Common myeloid progenitor, CD34-positive (primary cell): ENCODE measurements at places on chromosomes 3 and 15.

- H3K4me3 ChIP-seq = no peak overlapping the region
- no peak overlapping the region for H3K27ac ChIP-seq
- H3K27me3 ChIP-seq = no peaks in the 10 kb centered on the region
- H3K36me3 ChIP-seq = no peaks in the 10 kb centered on the region
Measured at GRCh38 chr15:29438703-29439055, 169.1 kb upstream of the NSMCE3 start.

DNA sequence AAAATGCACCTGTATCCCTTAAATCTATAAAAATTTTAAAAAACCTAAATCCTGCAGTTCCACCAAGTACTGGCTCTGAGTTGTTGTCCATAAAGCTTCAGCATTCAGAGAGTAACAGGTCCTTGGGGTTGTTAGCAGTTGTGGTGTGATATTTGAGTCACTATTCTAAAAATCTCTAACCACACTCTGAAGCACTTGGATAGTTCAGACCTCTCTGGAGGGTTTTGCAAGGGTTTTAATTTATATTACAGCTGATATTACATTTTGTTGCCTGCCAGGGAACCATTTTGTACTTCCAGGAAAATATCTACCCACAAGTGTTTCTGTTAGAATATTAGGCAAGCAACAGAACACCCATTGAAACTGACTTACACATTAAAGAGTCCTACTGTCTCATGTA, 255.6 kb downstream of the TBL1XR1 start:
- no peak overlapping the region for H3K4me3 ChIP-seq
- no peaks in the 10 kb centered on the region for H3K36me3 ChIP-seq
- no peak overlapping the region for H3K27ac ChIP-seq

DNA sequence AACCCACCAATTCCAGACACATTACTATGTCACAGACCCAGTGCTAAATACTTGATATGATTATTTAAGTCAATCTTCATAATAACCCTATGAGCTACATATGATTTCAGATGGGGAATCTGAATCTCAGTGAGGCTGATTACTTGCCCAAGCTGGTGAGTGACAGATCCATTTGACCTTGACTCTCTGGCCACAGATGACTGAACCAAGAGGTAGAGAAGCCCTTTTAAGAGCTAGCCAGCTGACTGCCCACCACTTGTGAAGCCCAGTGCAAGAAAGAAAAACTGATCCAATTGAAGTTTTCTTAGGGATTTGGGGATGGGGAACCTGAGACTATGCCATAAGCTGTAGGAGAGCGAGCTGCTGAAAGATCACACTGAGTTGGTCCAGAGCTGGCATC, 124.7 kb upstream of the SPATA12 start:
- H3K4me1 ChIP-seq = no peaks in the 10 kb centered on the region
- H3K27ac ChIP-seq = no peak overlapping the region

GRCh38 chr3:151877269-151877668, 3.8 kb downstream of the SUCNR1 start:
- peaks cover 27% of the 10 kb centered on the region for H3K4me1 ChIP-seq
- H3K36me3 ChIP-seq = no peaks in the 10 kb centered on the region
- H3K27ac ChIP-seq = no peak overlapping the region
- no peaks in the 10 kb centered on the region for H3K27me3 ChIP-seq
- peak; percentile 63 for DNase-seq

- H3K4me1 ChIP-seq = no peaks in the 10 kb centered on the region
- H3K36me3 ChIP-seq = no peaks in the 10 kb centered on the region
- DNase-seq = no peak
- no peak overlapping the region for H3K4me3 ChIP-seq
- H3K27me3 ChIP-seq = no peaks in the 10 kb centered on the region
Measured at GRCh38 chr3:99013077-99013476, 111.6 kb upstream of the DCBLD2 start.

DNA sequence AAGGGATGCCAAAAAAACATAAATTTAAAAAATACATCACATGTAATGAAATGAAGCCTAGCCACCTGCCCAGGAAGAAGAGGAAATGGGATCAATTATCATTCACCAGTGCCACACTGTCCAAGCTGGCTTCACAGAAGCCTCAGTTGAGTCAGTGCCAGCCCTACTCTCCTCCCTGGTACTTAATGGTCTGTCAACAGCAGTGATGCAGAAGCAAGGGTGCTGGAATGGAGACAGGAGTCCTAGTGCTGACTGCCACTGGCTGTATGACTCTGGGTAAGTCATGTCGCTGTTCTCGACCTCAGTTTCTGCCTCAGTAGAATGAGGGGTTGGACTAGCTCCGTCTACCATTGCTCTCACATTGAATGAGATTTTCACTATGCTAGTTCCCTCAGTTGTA, 78.5 kb upstream of the LARS2 start:
- DNase-seq = no peak
- H3K27me3 ChIP-seq = no peaks in the 10 kb centered on the region
- no peak overlapping the region for H3K4me3 ChIP-seq
- no peaks in the 10 kb centered on the region for H3K4me1 ChIP-seq
- no peaks in the 10 kb centered on the region for H3K36me3 ChIP-seq

- peaks cover 4% of the 10 kb centered on the region for H3K36me3 ChIP-seq
- no peaks in the 10 kb centered on the region for H3K27me3 ChIP-seq
- H3K4me3 ChIP-seq = no peak overlapping the region
- peaks cover 6% of the 10 kb centered on the region for H3K4me1 ChIP-seq
- no peak overlapping the region for H3K27ac ChIP-seq
- DNase-seq = no peak
Measured at GRCh38 chr3:40307176-40307575, 2.3 kb upstream of the EIF1B start.

- no peaks in the 10 kb centered on the region for H3K4me1 ChIP-seq
- no peak overlapping the region for H3K27ac ChIP-seq
- no peak overlapping the region for H3K4me3 ChIP-seq
- H3K36me3 ChIP-seq = no peaks in the 10 kb centered on the region
- no peaks in the 10 kb centered on the region for H3K27me3 ChIP-seq
- no peak for DNase-seq
Measured at GRCh38 chr15:82894971-82895520, 57.5 kb downstream of the HOMER2 start.

DNA sequence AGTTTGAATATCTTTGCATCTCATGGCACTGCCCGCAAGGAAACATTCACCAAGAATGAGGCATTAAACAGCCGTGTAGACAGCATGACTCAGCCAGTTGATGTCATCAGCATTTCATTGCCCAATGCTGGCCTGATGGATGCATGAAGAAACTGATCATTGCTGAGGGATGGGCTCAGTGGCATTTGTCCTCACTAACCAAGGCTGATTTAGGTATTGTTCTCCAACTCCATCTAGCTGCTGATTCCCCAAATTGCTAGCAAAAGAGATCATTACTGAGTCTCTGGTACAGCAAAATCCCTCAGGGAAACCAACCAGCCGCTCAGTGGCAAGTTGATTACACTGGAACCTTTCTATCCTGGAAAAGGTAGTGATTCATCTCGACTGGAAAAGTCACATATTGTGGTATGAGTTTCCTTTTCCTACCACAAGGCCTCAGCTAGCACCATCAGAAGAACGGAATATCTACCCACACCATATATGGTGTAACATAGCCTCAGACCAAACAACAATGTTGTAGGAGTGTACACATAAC, 186.5 kb upstream of the GAP43 start:
- no peak overlapping the region for H3K4me3 ChIP-seq
- DNase-seq = peak; percentile 3
- H3K27ac ChIP-seq = no peak overlapping the region
- no peaks in the 10 kb centered on the region for H3K4me1 ChIP-seq

DNA sequence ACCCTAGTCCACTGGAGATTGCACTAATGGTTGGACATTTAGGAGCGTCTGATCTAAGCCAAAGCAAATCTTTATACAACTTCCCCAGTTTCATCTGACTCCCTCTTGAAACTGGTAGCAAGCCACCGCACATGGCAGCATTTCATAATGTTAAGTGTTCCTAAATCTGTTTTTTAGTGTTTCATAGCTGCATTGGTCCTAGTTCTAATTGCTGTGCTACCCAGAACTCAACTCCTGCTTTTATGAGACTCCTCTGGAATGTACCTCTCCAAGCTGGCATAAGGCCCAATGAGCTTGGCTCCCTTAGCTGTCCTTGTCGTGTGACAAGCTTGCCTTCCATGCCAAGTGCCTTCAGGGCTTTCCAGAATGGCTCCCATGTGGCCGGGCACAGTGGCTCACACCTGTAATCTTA, 65.3 kb upstream of the FLNB start:
- H3K4me3 ChIP-seq = no peak overlapping the region
- H3K4me1 ChIP-seq = no peaks in the 10 kb centered on the region
- no peaks in the 10 kb centered on the region for H3K36me3 ChIP-seq

GRCh38 chr15:73295630-73296286, 73.0 kb downstream of the HCN4 start:
- H3K27ac ChIP-seq = no peak overlapping the region
- no peaks in the 10 kb centered on the region for H3K36me3 ChIP-seq
- H3K4me1 ChIP-seq = no peaks in the 10 kb centered on the region
- H3K4me3 ChIP-seq = no peak overlapping the region
- H3K27me3 ChIP-seq = peaks cover 2% of the 10 kb centered on the region

GRCh38 chr3:37137516-37137915, 36.9 kb downstream of the LRRFIP2 start:
- no peak for DNase-seq
- no peak overlapping the region for H3K27ac ChIP-seq

DNA sequence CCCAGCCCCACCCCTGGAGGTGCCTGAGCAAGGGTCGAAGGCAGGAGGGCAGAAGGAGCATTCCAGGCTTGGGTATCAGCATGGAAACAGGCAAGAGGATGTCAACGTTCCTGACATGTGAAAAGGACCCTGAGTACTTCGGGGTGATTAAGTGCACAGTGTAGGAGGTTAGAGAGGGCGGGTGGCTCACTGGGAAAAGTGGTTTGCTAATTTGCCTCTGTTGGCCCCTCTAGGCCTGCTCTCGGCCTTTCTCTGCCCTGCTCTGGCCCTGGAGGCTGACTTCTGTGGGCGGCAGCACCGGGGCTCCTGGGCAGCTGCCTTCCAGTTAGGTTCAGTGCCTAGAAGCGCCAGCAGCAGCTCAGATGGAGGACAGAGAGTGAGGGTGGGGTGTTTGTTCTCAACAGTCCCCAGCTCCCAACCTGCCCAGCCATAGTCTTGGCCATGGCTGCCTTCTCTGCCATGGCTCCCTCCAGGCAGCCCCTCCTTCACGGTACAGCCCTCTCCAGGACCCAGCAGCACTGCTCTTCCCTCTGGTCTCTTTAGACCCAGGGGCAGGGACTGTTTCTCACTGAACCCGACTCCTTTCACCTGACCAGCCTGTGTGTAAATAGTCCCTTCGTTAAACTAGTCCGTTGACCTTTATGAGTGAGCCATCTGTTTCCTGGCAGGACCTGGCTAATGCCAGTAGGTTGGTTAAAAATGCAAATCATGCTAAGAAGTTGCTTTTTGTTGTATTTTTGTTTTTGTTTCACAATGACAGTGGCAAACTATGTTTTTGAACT, 107.1 kb upstream of the TPM1 start:
- no peaks in the 10 kb centered on the region for H3K36me3 ChIP-seq
- no peak overlapping the region for H3K27ac ChIP-seq
- H3K4me1 ChIP-seq = no peaks in the 10 kb centered on the region
- no peak overlapping the region for H3K4me3 ChIP-seq
- no peaks in the 10 kb centered on the region for H3K27me3 ChIP-seq

- H3K4me1 ChIP-seq = no peaks in the 10 kb centered on the region
- DNase-seq = no peak
- no peak overlapping the region for H3K4me3 ChIP-seq
- H3K27ac ChIP-seq = no peak overlapping the region
Measured at GRCh38 chr3:186642014-186642413, 1.8 kb downstream of the FETUB start.

DNA sequence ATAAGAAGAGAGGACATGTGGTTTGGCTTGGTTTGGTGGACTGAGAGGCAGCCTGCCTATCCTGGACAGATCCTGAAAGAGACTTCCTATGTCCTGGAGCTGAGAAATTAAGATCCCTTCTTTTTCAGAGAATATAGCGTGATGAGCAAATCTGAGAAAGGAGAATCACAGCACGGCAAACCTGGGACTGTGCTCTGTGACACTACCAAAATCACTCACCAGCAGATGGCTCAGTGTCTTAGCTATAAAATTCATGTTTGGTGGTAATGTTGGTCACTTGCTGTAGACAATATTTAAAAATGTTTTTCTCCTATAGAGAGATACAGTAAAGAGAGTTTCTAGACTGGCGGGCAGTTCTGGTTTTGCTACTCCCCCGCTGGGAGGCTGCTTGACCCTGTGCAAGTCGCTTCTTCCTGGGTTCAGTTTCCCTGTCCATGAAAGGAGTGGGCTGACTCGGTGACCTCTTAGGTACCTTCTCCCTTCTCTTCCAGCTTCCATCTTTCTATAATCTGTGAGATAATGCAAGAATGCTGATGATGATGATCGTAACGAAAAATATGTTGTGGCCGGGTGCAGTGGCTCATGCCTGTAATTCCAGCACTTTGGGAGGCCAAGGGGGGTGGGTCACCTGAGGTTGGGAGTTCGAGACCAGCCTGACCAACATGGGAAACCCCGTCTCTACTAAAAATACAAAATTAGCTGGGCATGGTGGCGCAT, 7.6 kb upstream of the HES1 start:
- H3K27me3 ChIP-seq = peaks cover 14% of the 10 kb centered on the region
- no peak overlapping the region for H3K27ac ChIP-seq
- H3K36me3 ChIP-seq = no peaks in the 10 kb centered on the region
- H3K4me1 ChIP-seq = peaks cover 1% of the 10 kb centered on the region

- no peak overlapping the region for H3K27ac ChIP-seq
- no peaks in the 10 kb centered on the region for H3K4me1 ChIP-seq
- H3K27me3 ChIP-seq = no peaks in the 10 kb centered on the region
- no peak overlapping the region for H3K4me3 ChIP-seq
- no peaks in the 10 kb centered on the region for H3K36me3 ChIP-seq
Measured at GRCh38 chr3:67509471-67510075, 144.8 kb downstream of the SUCLG2 start.

- H3K36me3 ChIP-seq = peaks cover 15% of the 10 kb centered on the region
- H3K4me1 ChIP-seq = no peaks in the 10 kb centered on the region
- no peak overlapping the region for H3K4me3 ChIP-seq
- H3K27ac ChIP-seq = no peak overlapping the region
- no peak for DNase-seq
Measured at GRCh38 chr15:59094077-59094476, 10.9 kb upstream of the CCNB2 start.

GRCh38 chr3:75303741-75304140, 360.4 kb upstream of the FRG2C start:
- peaks cover 11% of the 10 kb centered on the region for H3K4me1 ChIP-seq
- DNase-seq = no peak
- no peaks in the 10 kb centered on the region for H3K27me3 ChIP-seq
- H3K36me3 ChIP-seq = no peaks in the 10 kb centered on the region
- H3K4me3 ChIP-seq = no peak overlapping the region

DNA sequence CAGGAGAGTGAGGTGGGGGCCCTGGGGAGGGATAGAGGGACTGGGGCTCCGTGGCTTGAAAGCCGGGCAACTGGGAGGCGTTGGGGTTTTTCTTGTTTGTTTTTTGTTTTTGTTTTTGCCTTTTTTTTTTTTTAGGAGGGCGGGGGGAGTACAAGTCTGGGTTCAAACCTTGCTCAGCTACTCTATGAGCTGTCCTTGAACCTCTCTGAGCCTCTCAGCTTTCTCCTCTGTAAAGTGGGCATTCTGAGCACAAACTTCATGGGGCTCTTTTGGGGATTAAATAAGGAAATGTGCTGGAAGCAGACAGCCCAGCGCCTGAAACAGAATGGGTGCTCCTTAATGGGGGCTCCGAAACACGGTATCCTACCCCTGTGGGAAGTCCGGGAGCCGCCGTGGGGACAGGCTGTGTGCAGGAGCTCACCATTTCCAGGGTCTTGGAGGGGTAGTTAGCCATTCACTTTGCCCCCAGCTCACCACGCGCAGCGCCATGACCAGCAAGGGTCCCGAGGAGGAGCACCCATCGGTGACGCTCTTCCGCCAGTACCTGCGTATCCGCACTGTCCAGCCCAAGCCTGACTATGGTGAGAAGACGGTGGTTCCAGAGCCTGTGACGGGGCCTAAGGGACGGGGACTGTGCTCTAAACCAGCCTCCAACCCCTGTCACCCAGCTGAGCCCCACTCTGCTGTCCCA, 388 bp downstream of the ACY1 start:
- H3K27me3 ChIP-seq = no peaks in the 10 kb centered on the region
- peaks cover 20% of the 10 kb centered on the region for H3K4me1 ChIP-seq
- no peak for DNase-seq
- peak overlapping the region; percentile 79 for H3K27ac ChIP-seq
- H3K4me3 ChIP-seq = peak overlapping the region; percentile 71
- H3K36me3 ChIP-seq = no peaks in the 10 kb centered on the region
